CD14-positive monocyte (primary cell): ENCODE measurements at places on chromosomes 3 and 15.

- peak; percentile 2 for DNase-seq
These were observed 300.6 kb upstream of the KCNH8 start for GRCh38 chr3:18847583-18848197.

DNA sequence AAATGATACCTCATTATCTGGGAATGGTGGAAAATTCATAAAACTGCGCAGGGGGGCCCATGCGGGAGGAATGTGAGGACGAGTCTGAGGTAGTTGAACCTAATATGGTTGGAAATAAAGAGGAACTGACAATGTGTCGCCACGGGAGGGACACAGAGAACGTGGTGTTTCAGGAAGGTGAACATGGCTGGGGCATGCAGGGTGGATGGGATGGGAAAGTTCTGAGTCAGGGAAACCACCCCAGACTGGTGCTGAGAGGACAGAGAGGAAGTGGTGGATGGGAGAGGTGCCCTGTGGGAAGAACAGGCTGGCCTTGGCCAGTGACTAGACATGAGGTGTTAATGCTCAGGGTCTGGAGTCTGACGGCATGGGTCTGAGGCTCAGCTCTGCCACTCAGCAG is 137.1 kb upstream of the WNT5A start:
- DNase-seq: peak; percentile 94

GRCh38 chr15:70835415-70835814 is 18.5 kb downstream of the LARP6 start:
- DNase-seq: no peak

- DNase-seq: no peak
These were observed 83.1 kb downstream of the HMG20A start for GRCh38 chr15:77503764-77504163.

GRCh38 chr3:99885085-99885484 is 67.4 kb downstream of the CMSS1 start:
- DNase-seq: no peak

- no peak for DNase-seq
These were observed 42.9 kb upstream of the TSC22D2 start for GRCh38 chr3:150365132-150365604.

GRCh38 chr3:53346922-53347260 is 452 bp downstream of the DCP1A start:
- DNase-seq: no peak

DNA sequence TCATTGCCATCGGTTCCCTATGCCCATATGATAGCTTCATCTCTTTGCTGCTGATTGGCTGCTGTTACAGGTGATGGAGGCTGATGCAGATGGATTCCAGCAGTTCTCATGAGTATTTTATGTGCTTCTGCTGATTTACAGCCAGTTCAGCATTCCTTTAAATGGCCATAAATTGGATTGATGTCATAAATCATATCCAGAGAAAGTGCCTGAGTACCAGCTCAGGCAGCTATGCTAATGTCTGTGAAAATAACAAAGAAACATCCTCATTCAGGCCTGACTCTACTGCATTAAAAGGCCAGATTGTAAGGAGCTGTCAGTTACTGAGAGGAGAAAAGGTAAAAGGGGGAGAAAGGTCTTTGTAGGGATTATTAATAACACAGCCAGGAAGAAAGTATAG is 756.8 kb downstream of the IGSF11 start:
- DNase-seq: no peak

- peak; percentile 40 for DNase-seq
These were observed 38.9 kb upstream of the IREB2 start for GRCh38 chr15:78399091-78399490.

DNA sequence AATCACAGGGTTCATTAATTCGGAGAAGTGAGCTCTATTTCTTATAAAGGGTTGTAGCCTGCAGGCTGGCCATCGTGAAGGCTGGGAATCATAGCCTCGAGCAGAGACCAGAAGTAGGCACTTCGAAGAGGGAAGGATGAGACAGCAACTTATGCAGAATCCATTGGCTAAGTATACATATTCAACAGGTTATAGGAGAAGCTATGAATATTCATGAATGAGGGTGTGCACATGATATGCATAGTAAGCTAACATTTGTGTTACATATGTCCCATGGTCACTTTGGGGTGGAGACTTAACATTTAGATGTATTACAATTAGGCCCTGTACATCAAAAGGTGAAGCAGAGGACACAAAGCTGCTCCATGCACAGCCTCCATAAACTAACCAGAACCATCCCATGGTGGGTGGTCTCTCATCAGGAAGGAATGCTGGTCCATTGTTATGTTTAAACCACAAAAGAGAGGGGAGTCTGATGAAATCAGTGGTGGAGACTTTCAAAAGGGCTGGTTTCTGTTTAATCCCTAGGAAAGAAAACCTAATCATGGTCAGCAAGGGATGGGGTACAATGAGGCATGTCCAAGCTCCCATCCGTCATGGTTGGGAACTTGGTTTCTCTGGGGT is 80.8 kb upstream of the FHIT start:
- DNase-seq: no peak

GRCh38 chr3:45191424-45191823 is 34.7 kb downstream of the TMEM158 start:
- no peak for DNase-seq

DNA sequence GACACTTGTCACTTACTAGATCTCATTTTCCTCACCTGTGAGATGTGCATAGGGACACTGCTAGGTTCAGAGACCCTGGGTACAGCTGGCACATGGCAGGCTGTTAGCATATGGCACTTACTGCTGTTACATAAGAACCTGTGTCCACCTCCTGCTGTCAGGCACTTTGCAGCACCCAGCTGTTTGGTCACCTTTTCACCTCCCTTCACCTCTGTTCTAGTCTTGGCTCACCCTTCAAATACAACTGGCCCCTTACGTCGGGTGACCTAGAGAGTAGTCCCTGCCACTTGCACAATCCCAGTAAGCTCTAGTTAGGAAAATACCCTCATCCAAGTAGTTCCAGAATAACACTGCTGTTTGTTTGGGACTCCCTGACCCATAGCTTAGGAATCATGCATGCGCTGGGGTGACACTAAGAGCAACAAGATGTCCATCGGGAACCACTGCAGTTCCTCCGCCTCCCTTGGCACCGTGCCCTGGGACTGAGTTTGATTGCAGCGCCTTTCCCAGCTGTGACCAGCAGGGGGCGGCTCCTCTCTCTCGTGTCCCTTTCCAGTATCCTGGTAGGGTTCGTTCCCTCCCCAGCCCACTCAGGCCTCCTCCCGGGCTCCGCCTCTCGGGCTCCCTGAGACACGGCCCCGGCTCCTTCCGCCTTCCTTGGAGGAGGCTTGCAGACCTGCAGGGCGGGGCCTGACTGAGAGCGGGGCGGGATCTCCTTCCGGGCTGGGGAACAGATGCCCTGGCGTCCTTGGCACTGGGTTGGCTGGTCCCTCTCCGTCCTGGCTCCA is 78.6 kb downstream of the ABHD5 start:
- peak; percentile 88 for DNase-seq

GRCh38 chr3:148073721-148074456 is 623.8 kb upstream of the AGTR1 start:
- DNase-seq: no peak
